ENCODE measurements at places on chromosomes 1 and 21.

GRCh38 chr1:118963456-118964430 lies 24.4 kb downstream of the TBX15 start:
- DNase-seq: no peak

DNA sequence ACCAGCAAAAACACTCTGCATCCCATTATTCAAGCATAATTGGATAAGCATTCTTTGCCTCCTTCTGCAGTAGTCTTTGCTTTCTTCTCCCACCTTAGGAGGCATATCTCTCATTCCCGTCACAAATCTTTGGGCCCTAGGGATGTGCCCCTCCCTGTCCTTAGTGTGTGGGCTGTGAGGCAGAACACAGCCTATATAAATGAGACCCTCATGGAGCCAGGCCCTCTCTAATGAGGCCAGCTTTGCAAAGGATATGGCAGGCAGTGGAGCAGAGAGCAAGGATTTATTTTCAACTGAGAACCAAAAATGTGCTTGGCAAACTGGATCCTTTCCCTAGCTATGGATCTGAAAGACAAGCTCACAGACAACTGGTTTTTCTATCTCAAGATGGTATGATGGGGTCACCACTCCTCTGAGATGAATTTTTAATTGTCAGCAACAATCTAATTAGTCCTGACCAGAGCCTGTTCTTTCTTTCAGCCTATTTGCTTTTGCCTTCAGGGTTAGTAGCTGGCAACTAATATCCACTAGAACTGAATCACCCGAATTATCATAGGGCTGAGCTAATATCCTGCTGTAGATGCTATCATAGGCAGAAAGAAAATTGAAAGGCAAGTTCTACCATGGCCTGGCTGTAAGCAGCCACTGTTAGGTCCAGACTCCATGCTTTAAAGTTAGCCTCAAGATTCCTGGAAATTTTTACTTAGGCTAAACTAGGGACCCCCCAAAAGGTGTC lies 134.2 kb downstream of the SYT2 start:
- no peak for DNase-seq

DNA sequence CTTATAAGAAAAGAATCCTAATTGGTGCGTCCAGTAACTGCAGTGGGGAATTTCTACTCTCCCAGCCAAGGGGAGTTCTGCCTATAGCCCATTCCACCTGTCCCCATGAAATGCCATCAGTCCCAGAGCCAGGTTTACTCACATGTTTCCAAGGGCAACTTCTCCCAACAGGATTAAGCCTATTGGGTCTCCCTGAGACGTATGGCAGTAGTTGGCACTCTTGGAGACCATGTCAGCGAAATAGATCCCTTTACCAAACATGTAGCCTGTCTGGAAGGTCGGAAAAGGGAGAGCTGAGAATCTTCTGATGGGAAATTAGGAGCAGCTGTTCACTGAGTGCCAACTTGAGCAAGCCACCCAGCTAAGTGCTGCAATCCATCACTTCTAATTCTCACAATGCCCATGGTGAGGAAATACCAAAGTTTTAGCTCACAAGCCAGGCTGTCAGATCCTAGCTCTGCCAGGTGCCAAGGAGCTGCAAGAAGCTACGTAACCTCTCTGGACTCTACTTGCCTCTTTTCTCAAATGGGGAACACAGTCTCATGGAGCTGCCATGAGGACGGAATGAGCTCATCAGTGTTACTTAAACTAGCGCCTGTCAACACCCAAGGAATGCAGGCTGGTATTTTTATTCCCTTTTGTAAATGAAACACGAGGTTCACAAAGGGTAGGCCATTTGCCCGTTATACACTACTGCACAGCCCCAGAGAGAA lies 43.9 kb downstream of the PARP1 start:
- no peak for DNase-seq

DNA sequence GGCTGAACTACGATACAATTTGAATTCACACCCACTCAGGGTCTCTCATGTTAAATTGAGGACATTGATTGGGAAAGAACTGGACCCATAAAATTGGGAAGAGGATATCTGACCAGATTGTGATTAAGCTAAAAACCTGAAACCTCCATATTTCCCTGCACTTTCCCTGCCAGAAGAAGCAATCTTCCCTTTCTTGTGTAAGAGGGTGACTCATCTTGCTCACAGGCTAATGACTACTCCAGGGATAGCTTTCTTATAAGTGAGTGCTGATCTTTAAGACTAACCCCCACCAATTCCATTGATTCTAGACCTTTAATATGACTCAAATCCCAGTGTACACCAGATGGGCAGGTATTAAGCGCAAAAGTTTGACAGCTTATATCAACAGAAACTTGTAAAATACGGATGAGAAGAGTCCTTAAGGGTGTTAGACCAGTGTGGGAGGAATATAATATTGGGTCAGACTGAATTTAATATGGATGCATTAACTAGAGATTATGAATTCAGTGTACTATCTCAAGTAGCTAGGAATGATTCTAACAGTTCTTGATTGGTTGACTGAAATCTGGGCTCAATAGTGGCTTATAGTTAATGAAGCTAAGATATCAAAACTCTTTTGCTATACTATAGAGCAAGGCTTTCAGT lies 12.1 kb upstream of the SGIP1 start:
- no peak for DNase-seq

DNA sequence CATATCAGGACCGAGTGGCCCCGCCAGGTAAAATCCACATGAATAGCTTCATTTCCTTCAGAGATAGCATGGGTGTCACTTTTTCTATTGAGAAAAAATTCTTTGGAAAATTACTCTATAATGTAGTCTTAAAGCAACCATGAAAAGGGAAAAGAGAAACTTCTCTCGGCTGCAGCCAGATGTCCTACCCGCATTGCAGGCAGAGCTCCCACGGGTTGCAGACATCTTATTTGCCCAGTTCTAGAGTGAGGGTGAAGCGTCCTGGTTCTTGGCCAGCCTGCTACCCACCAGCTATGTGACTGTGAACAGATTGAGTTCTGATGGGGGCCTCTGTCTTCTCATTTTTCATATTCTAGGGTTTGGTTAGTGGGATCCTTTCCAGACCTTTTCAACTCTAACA lies 5.0 kb downstream of the ATP1B1 start:
- no peak for DNase-seq

DNA sequence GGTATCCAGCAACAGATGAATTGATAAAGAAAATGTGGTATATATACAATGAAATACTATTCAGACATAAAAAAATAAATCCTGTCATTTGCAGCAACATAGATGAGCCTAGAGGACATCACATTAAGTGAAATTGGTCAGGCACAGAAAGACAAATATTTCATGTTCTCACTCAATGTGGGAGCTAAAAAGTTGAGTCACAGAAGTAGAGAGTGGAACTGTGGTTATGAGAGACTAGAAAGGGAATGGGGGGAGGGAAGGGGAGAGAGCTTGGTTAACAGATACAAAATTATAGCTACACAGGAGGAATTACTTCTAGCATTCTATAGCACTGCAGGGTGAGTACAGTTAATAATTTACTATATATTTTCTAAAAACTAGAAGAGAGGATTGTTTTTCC lies 37.1 kb upstream of the SERPINC1 start:
- DNase-seq: no peak

GRCh38 chr1:169892927-169893644 lies 610 bp downstream of the SCYL3 start:
- peak; percentile 25 for DNase-seq

- DNase-seq: no peak
These were observed 100.4 kb upstream of the ETV3 start for GRCh38 chr1:157238585-157238984.

- DNase-seq: no peak
These were observed 31.5 kb downstream of the RGS8 start for GRCh38 chr1:182652933-182653332.

DNA sequence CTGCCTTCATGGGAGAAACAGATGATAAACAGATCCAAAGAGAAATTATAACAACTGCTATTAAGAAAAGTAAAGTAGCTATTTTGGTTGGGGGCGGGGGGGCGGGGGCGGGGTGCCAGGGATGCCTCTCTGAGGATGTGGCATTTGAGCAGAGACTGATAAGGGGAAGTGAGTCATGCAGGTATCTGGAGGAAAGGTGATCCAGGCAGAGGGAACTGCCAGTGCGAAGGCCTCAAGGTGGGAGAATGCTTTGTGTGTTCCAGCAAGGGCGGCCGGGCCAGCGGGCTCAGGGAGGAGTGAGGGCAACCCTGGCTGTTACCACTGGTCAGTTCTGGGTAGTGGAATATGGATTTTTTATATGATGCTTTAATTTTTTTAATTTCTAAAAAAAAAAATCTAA lies 7.0 kb upstream of the TNFRSF1B start:
- DNase-seq: no peak

- DNase-seq: peak; percentile 46
These were observed 32.3 kb downstream of the SLC9A1 start for GRCh38 chr1:27122652-27123051.

DNA sequence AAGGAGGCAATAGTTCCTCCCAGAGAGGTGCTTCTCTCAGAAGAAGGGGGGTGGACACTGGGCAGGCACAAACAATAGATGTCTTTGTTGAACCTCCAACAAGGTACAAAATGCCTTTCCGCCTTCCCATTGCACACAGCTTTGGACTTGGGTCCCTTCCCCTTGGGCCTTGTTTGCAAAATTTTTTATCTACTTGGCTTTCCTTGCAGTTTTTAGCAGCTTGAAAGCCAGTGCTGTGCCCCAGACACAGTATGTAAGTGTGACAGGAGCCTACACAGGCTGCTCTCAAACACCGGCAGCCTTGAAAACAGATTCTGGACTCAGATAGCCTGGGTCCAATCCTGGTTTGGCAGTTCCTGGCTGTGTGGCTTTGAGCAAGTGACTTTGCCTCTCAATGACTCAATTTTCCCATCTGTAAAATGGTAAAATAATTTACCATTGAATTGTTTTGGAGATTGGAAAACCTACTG lies 43.0 kb downstream of the ELAPOR1 start:
- DNase-seq: no peak

- no peak for DNase-seq
These were observed 57.3 kb downstream of the RHOU start for GRCh38 chr1:228792601-228793000.

DNA sequence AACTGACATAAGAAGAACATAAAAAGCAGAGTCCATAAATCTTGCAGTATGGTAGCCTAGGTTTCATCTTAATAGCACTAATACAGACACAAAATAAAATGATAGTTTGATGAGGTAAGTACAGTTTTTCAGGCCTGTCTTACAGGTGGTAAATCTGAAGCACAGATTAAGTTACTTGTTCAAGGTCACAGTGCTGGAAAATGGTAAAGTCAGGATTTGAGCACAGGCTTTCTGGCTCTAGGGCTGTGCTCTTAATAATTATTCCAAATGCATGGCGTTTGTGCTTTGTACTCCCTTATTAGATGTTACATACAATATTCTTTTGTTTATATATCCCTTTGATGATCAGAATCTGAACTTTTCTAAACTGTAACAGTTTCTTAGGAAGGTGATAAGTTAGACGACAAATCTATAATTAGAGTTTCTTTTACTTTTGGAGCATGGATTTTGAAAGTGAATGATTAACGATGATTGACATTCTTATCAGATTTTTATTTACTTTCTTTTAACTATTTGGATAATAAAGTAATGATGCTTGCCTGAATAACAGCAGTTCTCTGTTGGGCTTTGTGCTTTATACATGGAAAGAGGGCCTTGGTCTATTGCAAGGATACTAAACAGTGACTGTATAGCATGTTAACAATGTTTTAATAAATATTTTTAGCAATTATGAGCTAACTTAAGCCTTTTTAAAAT lies 101.5 kb upstream of the CACYBP start:
- DNase-seq: no peak

All from T47D (cell line).